ENCODE measurements at places on chromosomes 13 and 19.

GRCh38 chr13:39684531-39685137 is 29.2 kb downstream of the COG6 start:
- DNase-seq, result no peak

- DNase-seq, result no peak
These were observed 310.0 kb upstream of the KLF12 start for GRCh38 chr13:74444161-74444571.

GRCh38 chr19:46803555-46803954 is 15.2 kb upstream of the SLC1A5 start:
- no peak for DNase-seq

- DNase-seq, result no peak
These were observed 2.6 kb upstream of the JUNB start for GRCh38 chr19:12788682-12789097.

- peak; percentile 65 for DNase-seq
These were observed 862 bp upstream of the VASP start for GRCh38 chr19:45506246-45506988.

GRCh38 chr19:41695745-41696144 is 7.7 kb upstream of the CEACAM7 start:
- no peak for DNase-seq

DNA sequence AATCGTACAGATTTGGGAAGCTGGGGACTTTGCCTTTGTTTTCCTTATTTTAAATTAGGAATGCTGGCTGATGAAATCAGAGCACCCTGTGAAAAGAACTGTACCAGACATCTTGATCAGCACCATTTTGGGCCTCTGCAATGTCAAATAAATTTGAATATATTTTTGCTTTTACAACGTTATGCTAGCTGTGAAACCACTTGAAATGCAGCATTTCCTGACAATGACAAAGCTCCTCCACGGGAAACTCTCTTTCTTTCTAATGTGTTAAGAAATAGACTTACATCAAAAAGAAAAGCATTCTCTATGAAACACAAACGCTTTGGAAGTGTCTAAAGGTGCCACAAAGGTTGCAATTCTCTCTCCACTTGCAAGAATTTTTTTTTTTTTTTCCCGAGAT is 47.1 kb upstream of the MAP3K10 start:
- no peak for DNase-seq

GRCh38 chr13:43377973-43378372 is 354.6 kb downstream of the DNAJC15 start:
- peak; percentile 47 for DNase-seq

- DNase-seq, result no peak
These were observed 546.4 kb upstream of the SLITRK5 start for GRCh38 chr13:87124785-87125074.

DNA sequence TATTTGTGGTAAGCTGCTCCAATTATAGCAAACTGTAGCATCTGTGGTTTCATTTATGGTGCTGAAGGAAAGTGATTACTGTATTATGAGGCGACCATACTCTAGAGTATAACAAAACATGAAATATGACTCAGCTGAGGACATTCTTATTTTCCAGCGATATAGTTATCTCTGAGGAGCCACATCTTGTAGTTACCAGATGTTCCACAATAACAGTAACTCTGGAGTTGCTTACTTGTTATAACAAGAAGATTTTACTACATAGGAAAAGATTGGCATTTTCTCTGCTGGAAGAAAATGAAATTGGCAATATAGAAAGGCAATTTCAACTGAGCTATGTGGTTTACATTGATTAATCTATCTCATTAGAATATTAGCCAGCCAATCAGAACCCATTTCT is 1634.2 kb downstream of the PCDH9 start:
- DNase-seq, result no peak
